GM23248 (cell line): ENCODE measurements at places on chromosomes 3 and 15.

- DNase-seq = peak; percentile 35
These were observed 122.0 kb upstream of the BFSP2 start for GRCh38 chr3:133277813-133278212.

- no peak for DNase-seq
These were observed 27.7 kb downstream of the TCF12 start for GRCh38 chr15:56946150-56946549.

DNA sequence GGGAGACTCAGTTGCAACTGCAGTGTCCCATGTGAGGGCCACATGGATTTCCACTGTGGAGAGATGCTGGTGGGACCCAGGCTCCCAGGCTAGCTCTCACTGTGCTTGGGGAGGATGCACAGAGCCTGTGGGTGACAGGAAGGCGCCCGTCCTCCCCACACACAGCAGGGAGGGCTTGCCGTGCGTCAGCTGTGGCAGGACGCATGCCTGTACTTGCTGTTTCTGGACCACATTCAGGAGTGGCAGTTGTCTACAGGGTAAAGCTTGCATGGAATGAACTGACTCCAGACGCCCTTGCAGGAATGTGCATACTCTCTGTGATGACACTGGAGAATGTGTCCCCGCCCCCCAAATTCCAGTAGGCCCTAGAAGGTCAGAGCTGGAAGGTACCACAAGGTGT lies 63.8 kb upstream of the SNRPA1 start:
- peak; percentile 6 for DNase-seq

DNA sequence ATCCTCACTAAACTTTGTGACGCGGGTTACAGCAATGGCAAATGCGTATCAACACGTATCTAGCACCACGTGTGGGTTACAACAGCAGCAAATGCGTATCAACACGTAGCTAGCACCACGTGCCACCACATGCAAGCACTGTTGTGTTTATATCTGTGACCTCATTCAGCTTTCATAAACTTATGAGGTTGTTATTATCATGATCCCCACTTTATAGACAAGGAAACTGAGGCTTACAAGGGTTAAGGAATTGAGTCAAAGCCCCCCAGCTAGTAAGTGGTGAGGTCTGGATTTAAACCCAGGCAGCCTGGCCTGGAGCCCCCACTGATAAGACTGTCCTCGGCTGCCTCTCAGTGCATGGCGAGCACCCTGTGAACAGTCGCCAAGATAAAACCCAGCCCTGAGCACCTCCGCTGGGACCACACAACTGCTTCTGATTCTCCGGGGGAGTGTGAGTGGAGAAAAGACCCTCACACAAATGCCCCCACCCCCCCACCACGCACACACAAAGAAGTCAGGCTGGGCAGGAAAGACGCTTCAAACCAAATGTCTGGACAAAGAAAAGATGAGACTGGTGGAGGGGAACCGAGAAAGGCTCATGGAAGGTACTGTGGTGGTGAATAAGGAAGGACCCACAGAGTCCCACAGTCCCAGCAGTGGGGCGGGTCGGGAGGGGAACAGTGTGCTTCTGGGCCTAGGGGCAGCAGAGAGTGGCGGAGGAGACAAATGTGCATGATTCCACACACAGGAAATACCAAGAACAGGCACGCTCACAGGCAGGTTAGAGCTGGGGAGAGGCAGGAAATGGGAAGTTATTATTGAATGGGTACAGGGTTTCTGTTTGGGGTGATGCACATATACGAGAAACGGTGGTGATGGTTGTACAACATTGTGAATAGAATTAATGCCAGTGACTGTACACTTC lies 173.4 kb downstream of the XXYLT1 start:
- DNase-seq = no peak

GRCh38 chr15:48096355-48096786 lies 24.4 kb upstream of the SLC24A5 start:
- no peak for DNase-seq

DNA sequence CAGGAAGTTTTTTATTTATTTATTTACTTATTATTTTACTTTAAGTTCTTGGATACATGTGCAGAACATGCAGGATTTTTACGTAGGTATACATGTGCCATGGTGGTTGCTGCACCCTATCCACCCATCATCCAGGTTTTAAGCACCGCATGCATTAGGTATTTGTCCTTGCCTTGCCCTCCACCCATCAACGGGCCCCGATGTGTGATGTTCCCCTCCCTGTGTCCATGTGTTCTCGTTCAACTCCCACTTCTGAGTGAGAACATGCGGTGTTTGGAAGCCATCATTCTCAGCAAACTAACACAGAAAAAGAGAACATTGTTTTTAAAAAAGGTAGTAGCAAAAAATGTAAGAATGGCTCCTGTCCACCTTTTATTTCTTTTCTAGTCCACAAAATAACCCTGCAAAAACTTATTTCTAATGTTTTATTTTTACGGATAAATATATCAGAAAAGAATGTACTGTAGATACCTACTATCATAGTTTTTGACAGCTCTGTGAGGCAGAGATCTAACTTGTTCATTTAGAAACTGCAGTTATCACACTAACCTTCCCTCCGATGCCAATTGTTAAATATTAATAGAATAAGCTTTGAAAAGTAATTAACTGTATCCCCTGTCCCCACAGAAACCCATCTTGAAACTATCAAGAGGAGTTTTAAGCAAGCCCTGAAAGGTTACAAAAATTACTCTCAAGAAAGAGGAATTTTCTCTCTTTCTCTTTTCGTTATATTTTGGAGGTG lies 189.2 kb downstream of the LPP start:
- no peak for DNase-seq

- peak; percentile 87 for DNase-seq
These were observed 47.2 kb downstream of the DIPK2A start for GRCh38 chr3:144018776-144019175.

DNA sequence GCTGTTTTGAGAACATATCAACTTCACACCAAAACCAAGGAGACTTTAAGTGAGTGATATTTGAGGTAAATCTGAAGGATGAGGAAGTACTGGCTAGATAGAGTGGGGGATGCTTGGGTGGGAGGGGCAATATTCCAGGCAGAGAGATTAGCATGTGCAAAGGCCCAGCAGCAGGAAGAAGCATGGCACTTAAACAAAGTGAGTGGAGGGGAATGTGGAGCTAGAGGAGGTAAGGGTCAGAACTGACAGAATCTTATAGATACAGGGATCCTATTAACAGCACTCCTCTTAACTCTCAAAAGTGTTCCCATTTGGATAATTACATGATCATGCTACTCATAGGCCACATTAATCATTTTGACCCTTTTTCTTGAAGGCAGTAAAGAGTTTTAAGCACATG lies 41.4 kb upstream of the SPRED1 start:
- DNase-seq = no peak

GRCh38 chr15:57961919-57962318 lies 103.6 kb downstream of the ALDH1A2 start:
- DNase-seq = no peak

DNA sequence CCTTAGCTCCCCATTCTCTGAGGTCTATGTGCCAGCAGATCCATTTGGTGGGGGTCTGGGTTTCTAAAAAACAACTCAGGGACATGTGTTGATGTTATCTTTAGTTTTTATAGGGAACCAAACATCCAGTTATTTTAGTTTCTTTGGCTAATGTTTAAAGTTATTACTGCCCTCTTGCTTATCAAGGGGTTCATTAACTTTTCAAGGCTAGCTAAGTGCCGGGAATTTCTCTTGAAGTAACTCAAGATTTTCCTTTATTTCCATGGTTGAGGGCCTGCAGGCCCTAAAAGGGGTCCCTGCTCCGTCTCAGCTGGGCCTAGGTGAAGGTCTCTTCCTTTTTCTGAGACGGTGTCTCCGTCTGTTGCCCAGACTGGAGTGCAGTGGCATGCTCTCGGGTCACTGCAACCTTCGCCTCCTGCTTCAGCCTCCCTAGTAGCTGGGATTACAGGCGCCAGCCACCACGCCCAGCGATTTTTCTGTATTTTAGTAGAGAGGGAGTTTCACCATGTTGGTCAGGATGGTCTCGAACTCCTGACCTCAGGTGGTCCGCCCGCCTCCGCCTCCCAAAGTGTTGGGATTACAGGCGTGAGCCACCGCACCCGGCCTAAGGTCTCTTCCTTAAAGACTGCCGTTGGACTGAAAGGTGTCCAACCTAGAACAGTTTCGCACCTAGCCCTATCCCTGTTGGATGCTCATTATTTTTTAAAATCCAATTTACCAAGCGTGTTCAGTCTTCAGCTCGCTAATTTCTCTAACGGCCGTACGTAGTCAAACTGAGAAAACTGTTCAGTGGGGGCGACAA lies 1.3 kb upstream of the OXSR1 start:
- DNase-seq = no peak

GRCh38 chr3:17442332-17443049 lies 299.9 kb downstream of the TBC1D5 start:
- DNase-seq = peak; percentile 32

- no peak for DNase-seq
These were observed 89.1 kb downstream of the TGFBR2 start for GRCh38 chr3:30695302-30696061.

- peak; percentile 38 for DNase-seq
These were observed 43.5 kb downstream of the PHC3 start for GRCh38 chr3:170137986-170138385.

GRCh38 chr3:117479095-117479494 lies 769.5 kb downstream of the TUSC7 start:
- DNase-seq = no peak

- DNase-seq = no peak
These were observed 32.9 kb downstream of the AMOTL2 start for GRCh38 chr3:134341389-134341788.

DNA sequence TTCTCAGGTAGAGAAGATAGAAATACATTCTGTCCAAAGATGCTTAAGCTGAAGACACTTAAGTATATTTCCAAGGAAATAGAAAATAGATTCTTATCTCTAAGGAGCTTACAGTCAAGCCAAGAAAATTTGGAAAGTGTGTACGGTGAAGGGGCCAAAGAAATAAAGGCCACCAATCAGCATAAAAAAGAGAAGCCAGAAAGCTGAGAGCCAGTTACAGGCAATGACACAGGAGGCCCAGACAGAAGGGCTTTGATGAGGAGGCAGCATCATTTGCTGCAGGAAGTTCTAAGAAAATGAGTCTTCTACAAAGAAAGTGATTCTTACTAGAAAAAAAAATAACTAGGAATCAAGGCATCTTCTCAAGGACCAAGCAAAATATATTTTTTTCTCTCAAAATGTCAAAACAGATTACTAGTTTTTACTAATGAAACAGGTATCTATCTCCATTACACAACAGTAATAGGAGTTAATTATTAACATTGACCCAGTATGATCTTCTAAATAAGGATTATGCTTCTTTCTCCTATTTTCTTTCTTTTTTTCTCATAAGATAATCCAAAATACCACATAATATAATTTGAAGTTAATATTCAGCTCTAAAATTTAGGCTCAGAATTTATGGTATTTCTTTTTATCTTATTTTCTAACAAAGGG lies 82.1 kb upstream of the PHLDB2 start:
- DNase-seq = no peak

- DNase-seq = peak; percentile 10
These were observed 1.0 kb upstream of the RYR3 start for GRCh38 chr15:33309602-33310276.

DNA sequence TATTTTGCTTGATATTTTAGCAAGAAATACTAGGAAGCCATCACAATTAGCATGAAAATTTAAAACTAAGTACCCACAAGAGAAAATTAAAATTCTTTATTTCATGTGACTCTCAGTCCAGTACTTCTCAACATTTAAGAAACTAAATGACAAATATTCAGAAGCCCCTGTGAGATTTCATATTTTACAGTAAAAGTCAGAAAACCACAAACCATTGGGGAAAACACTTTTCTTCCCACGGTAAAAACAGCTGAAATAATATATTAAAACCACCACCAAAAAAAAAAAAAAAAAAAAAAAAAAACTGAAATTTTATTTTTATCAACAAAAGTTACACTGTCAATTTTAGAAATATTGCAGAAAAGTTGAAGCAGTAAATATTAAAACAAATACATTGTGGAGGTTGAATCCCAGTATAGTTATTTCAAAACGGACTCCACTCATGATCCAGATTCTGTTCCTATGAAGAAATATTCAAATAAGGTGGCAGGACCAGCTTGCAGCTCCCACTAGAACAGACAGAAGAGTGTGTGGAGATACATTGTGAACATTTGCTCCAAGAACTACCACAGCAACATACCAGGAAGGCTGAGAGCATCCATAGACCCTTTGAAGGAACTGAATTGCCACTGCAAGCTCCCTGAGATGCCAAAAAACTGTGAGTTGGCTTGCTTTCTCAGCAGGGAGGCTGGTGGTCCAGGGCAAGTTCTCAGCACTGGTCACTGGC lies 308.2 kb downstream of the CTNNB1 start:
- DNase-seq = no peak

- no peak for DNase-seq
These were observed 544.7 kb upstream of the ROBO2 start for GRCh38 chr3:76495216-76495615.

GRCh38 chr3:68945225-68945624 lies 12.9 kb upstream of the TAFA4 start:
- DNase-seq = no peak

- DNase-seq = no peak
These were observed 125.8 kb upstream of the STT3B start for GRCh38 chr3:31406896-31407295.

DNA sequence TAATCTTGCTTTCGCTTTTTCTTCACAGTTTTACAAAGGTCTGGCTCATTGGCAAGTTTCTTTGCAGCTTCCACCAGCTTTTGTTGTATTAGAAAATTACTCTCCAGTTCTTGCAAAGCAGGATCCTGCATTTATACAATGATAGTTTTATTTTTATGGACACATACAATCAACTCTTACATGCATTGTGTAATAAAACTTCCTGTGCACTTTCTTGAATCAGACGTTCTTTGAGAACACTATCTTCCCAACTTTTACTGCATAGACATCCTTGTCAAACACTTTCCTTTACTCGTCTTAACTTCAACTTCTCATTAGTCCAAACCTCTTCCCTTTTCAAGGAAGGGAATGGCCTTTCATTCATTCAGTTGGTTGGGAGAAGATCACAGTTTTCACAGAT lies 71.4 kb upstream of the LMOD3 start:
- DNase-seq = no peak

- DNase-seq = peak; percentile 56
These were observed 77.4 kb downstream of the RBPMS2 start for GRCh38 chr15:64697911-64698369.

- DNase-seq = no peak
These were observed 1068.0 kb upstream of the ALCAM start for GRCh38 chr3:104298662-104299061.

GRCh38 chr3:72384602-72385001 lies 463.6 kb downstream of the SHQ1 start:
- no peak for DNase-seq
